Fibroblast of lung (primary cell): ENCODE measurements at places on chromosomes 11 and 22. TPM values are rescaled to one million over a fixed set of nuclear protein-coding genes. Genes with fewer than 3 reads are reported as not detected.
A peak's percentile ranks its signal among the peaks of the same experiment; 100 is the strongest.

DNA sequence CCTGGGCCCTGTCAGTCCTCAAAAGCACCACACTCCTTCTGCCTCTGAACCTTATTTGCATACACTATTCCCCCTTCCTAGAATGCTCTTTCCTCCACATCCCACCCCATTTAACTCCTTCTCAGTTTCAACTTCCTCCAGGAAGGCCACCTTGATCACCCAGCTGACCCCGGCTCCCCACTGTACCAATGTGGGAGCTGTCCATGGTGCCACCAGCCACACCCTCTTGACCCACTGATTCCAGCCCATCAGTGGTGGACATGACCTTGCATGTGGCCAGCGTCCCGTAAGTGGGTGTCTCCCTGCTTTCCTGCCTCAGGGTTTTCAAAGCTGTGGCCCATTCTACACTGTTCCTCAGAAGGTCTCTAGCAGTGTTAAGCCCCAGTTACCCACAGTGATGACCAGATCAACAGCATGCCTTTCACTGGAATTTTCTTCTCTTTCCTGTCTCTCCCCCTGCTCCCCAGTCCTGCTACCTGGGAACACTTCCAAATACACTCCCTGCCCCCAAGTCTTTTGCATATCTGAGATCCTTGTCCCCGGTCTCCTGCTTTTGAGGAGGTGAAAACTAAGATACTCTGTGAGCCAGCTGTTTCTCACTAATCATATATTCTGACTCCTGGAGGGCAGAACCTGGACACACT, 346.6 kb downstream of the MN1 start:
- H3K27me3 ChIP-seq: peaks cover 3% of the 10 kb centered on the region
- H3K4me1 ChIP-seq: peaks cover 9% of the 10 kb centered on the region
- H3K4me3 ChIP-seq: no peak overlapping the region
- no peak overlapping the region for H3K27ac ChIP-seq
- no peaks in the 10 kb centered on the region for H3K36me3 ChIP-seq

The C1QTNF5 gene
- total RNA-seq: 32.0 and 34.4 TPM in 2 replicates

- no peaks in the 10 kb centered on the region for H3K36me3 ChIP-seq
- no peaks in the 10 kb centered on the region for H3K27me3 ChIP-seq
- no peak overlapping the region for H3K4me3 ChIP-seq
These were observed 44.0 kb upstream of the SLC1A2 start for GRCh38 chr11:35463331-35463751.

The SPI1 gene
- not detected in 2 replicates for total RNA-seq

DNA sequence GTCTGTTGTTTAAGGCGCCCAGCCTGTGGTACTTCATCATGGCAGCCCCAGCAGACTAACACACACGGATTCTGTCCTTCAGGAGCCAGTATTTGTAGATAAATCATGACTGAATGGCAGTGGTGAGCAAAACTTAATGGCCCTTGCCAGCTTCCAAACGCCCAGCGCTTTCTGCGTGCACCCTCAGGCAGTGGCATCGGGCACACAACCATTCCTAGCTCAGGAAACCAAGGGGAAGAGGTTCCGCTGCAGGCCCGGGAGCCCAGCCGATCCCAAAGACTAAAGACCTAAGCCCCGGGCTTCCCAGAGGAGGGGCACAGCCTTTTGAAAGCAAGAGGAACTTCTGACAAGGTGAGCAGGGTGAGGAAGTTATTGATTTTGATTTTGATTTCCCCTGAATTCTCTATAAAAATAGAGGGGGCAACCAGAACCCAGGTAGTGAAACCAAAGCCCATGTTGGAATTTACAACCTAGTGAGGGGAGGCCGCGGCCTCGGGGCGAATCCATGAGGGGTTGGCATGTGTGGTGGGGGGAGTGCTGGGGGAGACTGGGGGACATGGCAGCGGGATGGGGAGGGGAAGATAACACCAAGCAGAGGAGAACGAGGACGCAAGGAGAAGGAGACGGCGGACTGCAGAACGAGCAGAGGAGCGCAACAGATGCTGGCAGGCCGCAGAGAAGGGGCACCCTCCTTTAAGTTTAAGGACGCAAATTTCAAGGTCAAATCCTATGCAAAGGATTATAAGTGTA, 79.9 kb upstream of the SEPTIN5 start:
- H3K27me3 ChIP-seq: no peaks in the 10 kb centered on the region
- no peaks in the 10 kb centered on the region for H3K36me3 ChIP-seq
- no peaks in the 10 kb centered on the region for H3K4me1 ChIP-seq
- H3K4me3 ChIP-seq: no peak overlapping the region
- DNase-seq: no peak
- H3K27ac ChIP-seq: no peak overlapping the region

DNA sequence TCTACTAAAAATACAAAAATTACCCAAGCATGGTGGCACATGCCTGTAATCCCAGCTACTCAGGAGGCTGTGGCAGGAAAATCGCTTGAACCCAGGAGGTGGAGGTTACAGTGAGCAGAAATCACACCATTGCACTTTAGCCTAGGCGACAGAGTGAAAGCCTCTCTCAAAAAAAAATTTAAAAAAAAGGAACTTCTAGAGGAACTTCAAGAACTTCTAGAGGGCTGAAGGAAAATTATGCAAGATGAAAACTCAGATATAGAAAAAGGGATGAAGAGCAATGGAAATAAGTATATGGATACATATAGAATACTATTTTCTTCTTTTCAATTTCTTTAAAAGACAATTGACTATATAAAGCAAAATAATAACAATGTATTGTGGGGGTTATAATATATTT, 51.2 kb upstream of the PRR5 start:
- H3K27me3 ChIP-seq: no peaks in the 10 kb centered on the region
- no peak overlapping the region for H3K27ac ChIP-seq
- peaks cover 5% of the 10 kb centered on the region for H3K4me1 ChIP-seq
- no peaks in the 10 kb centered on the region for H3K36me3 ChIP-seq
- no peak overlapping the region for H3K4me3 ChIP-seq
- DNase-seq: no peak

- H3K4me3 ChIP-seq: no peak overlapping the region
- peaks cover 17% of the 10 kb centered on the region for H3K4me1 ChIP-seq
- peak; percentile 13 for DNase-seq
- no peaks in the 10 kb centered on the region for H3K27me3 ChIP-seq
- no peaks in the 10 kb centered on the region for H3K36me3 ChIP-seq
- peak overlapping the region; percentile 24 for H3K27ac ChIP-seq
These were observed 22.9 kb downstream of the FLI1 start for GRCh38 chr11:128716661-128717210.

DNA sequence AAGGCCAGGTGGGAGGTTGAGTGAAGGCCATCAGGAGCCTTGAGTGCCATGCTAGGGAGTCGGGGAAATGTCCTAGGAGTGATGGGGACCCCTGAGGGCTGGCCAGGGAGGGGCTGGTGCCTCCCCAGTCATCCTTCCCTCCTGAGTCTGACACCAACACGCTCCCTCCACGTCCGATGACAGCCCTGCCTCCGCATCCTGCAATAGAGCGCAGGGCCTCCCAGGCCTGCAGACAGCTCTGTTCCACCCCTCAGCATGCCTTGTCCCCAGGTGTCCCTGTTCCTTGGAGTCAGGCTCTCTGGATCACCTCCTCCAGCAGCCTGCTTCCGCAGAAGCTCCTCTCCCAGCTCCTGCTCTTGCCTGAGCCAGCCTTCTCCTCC, 3.1 kb downstream of the RAC2 start:
- DNase-seq: no peak
- H3K27me3 ChIP-seq: no peaks in the 10 kb centered on the region
- no peak overlapping the region for H3K27ac ChIP-seq
- peaks cover 9% of the 10 kb centered on the region for H3K4me1 ChIP-seq
- no peaks in the 10 kb centered on the region for H3K36me3 ChIP-seq

The SCO2 gene
- 3.1 and 3.6 TPM in 2 replicates for total RNA-seq

The SIK2 gene
- total RNA-seq: 11.0 and 16.3 TPM in 2 replicates

- no peaks in the 10 kb centered on the region for H3K36me3 ChIP-seq
- DNase-seq: no peak
- H3K4me3 ChIP-seq: no peak overlapping the region
- no peaks in the 10 kb centered on the region for H3K27me3 ChIP-seq
- H3K4me1 ChIP-seq: peaks cover 5% of the 10 kb centered on the region
These were observed 23.5 kb downstream of the SERGEF start for GRCh38 chr11:17989306-17989705.

The HIC2 gene
- 1.8 and 2.3 TPM in 2 replicates for total RNA-seq

- H3K27ac ChIP-seq: no peak overlapping the region
- H3K4me1 ChIP-seq: peaks cover 2% of the 10 kb centered on the region
- H3K36me3 ChIP-seq: no peaks in the 10 kb centered on the region
- DNase-seq: no peak
These were observed 205.0 kb downstream of the FAM76B start for GRCh38 chr11:95584589-95584988.

- peak overlapping the region; percentile 80 for H3K27ac ChIP-seq
- no peaks in the 10 kb centered on the region for H3K27me3 ChIP-seq
- H3K4me3 ChIP-seq: no peak overlapping the region
- peak; percentile 64 for DNase-seq
- H3K4me1 ChIP-seq: peaks cover 32% of the 10 kb centered on the region
- H3K36me3 ChIP-seq: no peaks in the 10 kb centered on the region
These were observed 76.7 kb upstream of the BLID start for GRCh38 chr11:122192634-122193255.

DNA sequence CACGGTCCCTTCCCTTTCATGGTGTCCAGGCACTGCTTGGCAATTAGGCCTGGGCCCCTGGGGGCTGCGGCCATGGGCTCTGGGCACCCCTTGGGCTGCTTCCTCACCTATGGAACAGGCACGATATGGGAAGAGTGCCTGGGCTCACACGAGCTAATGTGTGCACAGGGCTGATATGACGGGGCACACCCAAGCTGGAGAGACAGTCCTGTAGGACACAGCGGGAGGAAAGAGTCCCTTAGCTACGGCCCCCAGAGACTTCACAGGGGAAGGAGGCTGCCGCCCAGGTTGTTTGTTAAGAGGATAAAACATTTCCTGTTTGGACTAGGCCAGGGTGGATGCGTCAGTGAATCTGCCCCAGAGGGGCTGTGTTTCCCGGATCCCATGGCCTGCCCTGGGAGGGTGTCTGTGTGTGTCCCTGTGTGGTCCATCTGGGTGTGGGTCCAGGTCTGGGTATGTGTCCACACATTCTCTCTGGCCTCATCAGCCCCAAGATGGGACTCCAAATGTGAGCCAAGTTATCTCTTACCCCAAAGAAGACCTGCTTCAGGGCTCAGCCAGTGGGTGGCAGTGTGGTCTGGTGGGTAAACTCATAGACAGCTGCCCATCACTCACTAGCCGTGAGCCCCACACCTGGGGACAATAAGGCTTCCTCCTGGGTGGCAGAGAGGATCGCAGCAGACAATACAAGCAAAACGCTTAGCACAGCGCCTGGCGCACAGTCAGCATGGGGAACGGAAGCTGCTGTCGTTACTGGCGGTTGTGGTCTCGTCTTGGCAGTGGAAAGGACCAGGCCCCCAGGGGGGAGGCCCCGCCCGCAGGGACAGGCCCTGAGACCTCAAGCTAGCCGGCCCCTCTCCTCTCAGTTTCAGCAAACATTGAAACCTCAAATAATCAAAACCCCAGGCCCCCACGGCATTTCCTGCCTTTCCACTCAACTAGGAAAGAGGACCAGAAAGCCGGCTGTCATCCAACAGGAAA, 3.2 kb upstream of the EMID1 start:
- no peak overlapping the region for H3K27ac ChIP-seq
- no peaks in the 10 kb centered on the region for H3K36me3 ChIP-seq
- no peaks in the 10 kb centered on the region for H3K4me1 ChIP-seq
- no peak overlapping the region for H3K4me3 ChIP-seq
- peaks cover 21% of the 10 kb centered on the region for H3K27me3 ChIP-seq
- DNase-seq: peak; percentile 24

DNA sequence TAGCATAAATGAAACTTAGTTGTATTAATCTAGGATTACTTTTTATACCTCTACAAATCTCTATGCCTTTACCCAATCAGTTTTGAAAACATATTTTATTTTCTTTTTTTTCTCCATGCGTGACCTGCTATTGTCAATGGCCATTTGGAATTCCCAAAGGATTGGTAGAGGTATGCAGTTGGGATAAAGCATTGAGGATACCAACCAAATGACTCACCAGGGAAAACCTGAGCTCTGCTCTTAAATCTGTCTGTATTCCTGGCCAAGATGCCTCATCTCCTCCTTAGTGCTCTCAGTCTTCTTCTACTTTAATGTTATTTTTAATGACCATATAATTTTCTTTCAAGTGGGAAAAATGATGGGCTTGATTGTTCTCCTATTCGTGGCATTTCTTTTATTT, 61.9 kb downstream of the EHF start:
- H3K4me3 ChIP-seq: no peak overlapping the region
- no peaks in the 10 kb centered on the region for H3K27me3 ChIP-seq
- peak; percentile 66 for DNase-seq
- H3K27ac ChIP-seq: no peak overlapping the region
- peaks cover 4% of the 10 kb centered on the region for H3K4me1 ChIP-seq

- no peaks in the 10 kb centered on the region for H3K27me3 ChIP-seq
- H3K36me3 ChIP-seq: peaks cover 24% of the 10 kb centered on the region
- no peak overlapping the region for H3K27ac ChIP-seq
- no peak overlapping the region for H3K4me3 ChIP-seq
- no peak for DNase-seq
These were observed 2.6 kb downstream of the RPLP2 start for GRCh38 chr11:812390-812789.

The TCIRG1 gene
- 42.1 and 46.2 TPM in 2 replicates for total RNA-seq

- no peak overlapping the region for H3K4me3 ChIP-seq
- no peak for DNase-seq
- no peaks in the 10 kb centered on the region for H3K36me3 ChIP-seq
- no peak overlapping the region for H3K27ac ChIP-seq
These were observed 39.3 kb upstream of the NNMT start for GRCh38 chr11:114256967-114257286.

The POU2AF3 gene
- 0.17 and 0.26 TPM in 2 replicates for total RNA-seq

- no peaks in the 10 kb centered on the region for H3K36me3 ChIP-seq
- no peak overlapping the region for H3K4me3 ChIP-seq
- no peaks in the 10 kb centered on the region for H3K4me1 ChIP-seq
These were observed 172.7 kb upstream of the CARD18 start for GRCh38 chr11:105312266-105312665.

The SYCE3 gene
- total RNA-seq: 0.33 TPM in 1 of 2 replicates, not detected in the other

The OR6A2 gene
- under 0.01 and 0.17 TPM in 2 replicates for total RNA-seq

- peaks cover 8% of the 10 kb centered on the region for H3K27me3 ChIP-seq
- no peaks in the 10 kb centered on the region for H3K36me3 ChIP-seq
- no peak overlapping the region for H3K27ac ChIP-seq
- H3K4me3 ChIP-seq: no peak overlapping the region
These were observed 6.9 kb downstream of the NAALADL1 start for GRCh38 chr11:65051398-65051858.

DNA sequence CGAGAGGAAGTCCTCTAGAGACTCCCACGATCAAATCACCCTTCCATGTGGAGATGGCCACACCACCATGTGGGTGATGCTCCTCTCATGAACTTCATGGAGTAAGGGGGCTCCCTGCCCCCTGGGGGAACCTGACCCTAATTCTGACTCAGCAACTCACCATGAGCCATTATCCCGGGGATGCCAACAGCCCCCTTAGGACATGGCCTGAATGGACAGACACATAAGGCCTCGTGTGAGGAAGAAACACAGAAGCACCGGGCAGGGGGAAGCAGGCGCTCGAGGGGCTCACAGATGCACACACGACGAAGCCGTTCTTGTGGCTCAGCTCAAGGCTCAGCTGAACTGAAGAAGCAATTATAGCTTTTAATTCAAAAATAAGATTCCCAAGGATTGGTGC, 99.5 kb upstream of the BID start:
- DNase-seq: no peak
- peaks cover 6% of the 10 kb centered on the region for H3K36me3 ChIP-seq
- H3K27ac ChIP-seq: no peak overlapping the region
